Stimulated activated CD8-positive, alpha-beta memory T cell treated with anti-CD3 and anti-CD28 coated beads, Interleukin-4, amount 100 ng/mL, for 1 hour (primary cell): ENCODE measurements at places on chromosomes 5 and 9.

GRCh38 chr9:89144238-89144637 lies 34.4 kb downstream of the SHC3 start:
- no peak for DNase-seq

GRCh38 chr5:101943784-101944183 lies 352.3 kb downstream of the SLCO4C1 start:
- no peak for DNase-seq

DNA sequence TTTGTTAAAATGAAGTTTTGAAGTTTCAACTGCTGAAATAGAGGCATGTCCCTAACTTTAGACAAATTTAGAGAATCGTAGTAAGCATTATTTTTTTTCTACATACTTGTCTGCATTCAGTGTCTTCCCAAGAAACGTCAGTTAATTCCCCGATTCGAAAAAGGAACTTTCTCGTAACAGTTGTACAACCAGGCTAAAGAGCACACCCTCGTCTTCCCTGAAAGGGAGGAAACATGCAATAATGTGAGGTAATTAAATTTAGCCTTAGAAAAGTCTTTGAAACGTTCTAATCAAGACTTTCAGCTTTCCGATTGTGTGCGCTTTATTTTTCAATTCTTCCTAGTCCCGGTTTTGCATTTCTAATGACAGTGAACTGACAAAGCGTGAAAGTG lies 374 bp upstream of the SLC1A3 start:
- DNase-seq, result no peak

- no peak for DNase-seq
These were observed 1.2 kb downstream of the CCNH start for GRCh38 chr5:87411586-87411972.

GRCh38 chr9:37141015-37141414 lies 20.6 kb downstream of the ZCCHC7 start:
- no peak for DNase-seq

- DNase-seq, result no peak
These were observed 15.9 kb upstream of the TNFAIP8 start for GRCh38 chr5:119339965-119340364.

DNA sequence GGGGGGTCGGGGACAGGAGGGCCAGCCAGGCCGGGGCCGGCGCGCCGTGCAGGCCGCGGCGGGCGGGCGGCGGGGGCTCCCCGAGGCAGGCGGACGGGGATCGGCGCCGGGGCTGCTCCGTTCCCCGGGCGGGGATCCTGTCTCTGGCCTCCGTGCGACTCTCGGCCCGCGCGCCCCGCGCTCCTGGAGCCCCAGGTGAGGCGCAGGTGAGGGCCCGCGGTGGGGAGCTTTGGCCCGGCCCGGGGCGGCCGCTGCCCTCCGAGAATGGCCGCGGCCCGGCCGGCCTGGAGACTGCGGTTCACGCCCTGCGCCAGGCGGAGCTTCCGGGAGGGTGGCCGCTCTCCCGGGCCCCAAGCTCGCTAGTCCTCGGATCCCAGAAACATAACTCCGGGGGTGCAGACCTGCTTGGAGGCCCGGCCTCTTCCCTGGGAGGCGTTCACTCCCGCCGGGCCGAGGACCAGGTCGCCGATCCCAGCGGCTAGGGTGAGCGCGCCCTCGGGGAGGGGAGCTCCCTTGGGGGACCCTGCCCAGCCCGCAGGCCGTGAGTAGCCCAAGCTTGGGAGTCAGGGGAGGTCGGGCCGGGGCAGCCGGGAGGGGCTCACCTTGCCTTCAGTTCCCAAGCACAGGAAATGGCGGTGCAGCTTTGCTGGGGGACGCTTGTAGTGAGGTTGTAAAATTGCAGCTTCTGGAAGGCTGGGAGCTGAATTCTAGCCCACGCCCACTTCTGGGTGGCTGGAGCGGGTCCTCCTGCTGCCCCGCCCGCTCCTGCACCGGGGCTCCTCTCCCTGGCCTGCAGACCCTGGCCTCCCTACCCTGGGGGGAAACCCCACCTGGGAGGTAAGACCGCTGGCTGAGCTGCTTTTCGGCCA lies 723 bp downstream of the PPP1R26 start:
- no peak for DNase-seq

GRCh38 chr9:113484258-113484730 lies 20.8 kb downstream of the RGS3 start:
- no peak for DNase-seq

DNA sequence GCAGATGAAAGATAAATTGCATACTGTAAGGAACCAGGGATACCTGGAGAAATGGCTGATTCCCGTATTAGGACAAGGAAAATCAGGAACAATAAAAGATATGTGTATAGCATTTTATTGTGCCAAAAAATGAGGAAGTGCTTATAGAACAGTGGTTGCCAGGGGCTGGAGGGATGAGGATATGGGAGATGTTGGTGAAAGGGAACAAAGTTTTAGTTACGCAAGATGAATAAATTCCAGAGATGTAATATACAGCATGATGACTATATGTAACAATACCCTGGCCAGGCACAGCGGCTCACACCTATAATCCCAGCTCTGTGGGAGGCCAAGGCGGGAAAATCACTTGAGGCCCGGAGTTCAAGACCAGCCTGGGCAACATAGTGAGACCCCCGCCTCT lies 101.8 kb downstream of the CDK5RAP2 start:
- DNase-seq, result no peak
